ENCODE measurements at places on chromosomes 7 and 10.

GRCh38 chr7:74061840-74062539, 21.6 kb upstream of the LIMK1 start:
- DNase-seq = peak; percentile 66

GRCh38 chr10:99330347-99330924, 1.3 kb downstream of the CNNM1 start:
- no peak for DNase-seq

GRCh38 chr10:124288928-124289850, 129.5 kb downstream of the OAT start:
- no peak for DNase-seq

DNA sequence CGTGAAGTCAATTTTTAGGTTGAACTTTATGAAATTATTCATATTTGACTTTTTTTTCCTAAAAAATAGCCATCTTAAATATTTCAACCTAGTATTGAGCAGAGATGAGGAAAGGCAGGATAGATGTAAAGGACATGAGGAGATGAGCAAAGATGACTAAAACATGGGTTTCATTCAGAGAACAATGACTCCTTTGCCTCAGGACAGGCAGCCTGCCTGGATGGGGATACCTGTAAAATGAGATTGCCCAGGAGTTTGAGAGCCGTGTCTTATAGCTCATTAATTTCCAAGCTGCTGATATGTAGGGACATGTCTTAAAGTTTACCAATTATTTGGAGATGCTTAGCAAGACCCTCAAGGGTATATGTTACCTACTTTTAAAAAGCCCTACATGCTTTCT, 243.8 kb upstream of the MDFIC start:
- no peak for DNase-seq

- DNase-seq = no peak
Observed at GRCh38 chr7:101373812-101374614, 11.3 kb downstream of the COL26A1 start.

- DNase-seq = no peak
Observed at GRCh38 chr7:133985300-133985699, 141.8 kb upstream of the LRGUK start.

- DNase-seq = no peak
Observed at GRCh38 chr7:113125728-113126127, 7.4 kb upstream of the SMIM30 start.

DNA sequence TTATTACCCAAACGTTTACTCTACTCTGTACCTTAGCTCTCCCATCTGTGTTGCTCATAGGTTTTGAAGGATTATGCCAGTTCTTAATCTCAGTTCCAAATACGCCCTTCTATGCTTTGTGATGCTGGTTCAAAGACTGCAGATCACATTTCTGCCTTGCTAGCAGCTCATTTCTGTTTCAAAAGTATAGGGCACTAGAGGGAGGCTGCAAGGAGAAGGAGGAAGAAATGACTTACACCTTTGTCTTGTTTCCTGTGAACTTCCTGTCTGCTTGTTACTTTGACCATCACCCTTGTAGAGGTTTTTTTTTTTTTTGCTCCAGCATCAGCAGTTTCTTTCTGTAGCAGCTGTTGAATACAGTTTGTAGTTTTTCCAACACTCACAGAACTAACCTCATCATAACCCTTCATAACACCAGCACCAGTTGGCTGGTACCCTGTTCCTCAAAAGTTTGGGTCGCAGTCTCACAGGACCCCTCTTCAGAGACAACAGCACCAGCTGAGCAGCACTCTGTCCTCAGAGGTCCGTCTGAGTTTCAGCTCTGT, 16.5 kb downstream of the SLK start:
- no peak for DNase-seq

DNA sequence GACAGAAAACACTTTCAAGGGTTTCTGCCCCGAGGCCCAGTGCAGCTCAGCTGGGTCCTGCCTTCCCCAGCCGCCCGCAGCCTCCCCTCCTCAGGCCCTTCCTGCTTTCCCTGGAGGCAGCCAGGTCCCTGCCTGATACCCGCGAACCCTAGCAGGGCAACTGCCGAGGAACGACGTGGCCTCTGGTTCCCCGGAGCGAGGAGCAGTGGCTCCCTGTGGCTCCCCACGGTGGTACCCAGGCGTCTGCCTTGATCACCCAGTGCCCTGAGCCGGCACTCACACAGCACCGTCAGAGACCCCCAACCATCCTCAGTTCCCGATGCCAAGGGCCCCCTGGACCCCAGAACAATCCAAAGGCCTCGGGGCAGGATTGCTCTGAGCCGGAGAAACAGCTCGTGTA, 58.3 kb downstream of the CFAP46 start:
- DNase-seq = no peak

DNA sequence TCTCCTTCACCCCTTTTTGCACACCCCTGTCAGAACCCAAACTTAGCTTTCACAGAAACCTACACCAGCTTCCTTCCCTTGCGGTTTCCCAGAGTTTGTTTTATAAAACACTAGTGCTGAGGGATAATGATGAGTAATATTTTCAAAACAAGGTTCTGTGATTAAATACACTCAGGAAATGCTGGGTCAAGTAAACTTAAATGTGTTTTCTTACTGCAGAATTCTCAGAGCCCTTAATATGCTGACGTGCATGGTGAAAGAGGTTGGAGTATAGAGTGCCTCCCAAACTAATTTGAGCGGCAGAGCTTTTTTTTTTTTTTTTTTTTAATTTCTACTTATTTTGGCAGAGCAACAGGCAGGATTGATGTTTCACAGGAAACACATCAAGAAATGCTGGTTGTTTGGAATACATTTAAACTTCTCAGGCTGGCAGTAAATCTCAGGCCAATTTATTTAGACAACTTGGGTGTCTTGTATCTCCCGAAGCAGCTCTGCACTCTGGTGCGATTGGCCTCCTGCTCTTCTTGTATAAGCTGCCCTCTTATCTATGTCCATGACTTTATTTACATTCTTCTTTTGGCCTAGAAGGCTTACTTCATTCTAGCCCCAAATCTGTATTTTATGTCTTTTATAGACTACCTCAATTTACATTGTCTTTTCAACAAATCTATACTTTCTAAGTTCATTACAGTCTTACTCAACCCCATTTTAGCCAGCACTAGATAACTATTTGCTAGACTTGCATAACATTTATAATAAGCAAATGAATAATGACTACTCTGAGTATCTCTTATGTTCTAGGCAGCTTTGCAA, 165.4 kb downstream of the BMPER start:
- no peak for DNase-seq

DNA sequence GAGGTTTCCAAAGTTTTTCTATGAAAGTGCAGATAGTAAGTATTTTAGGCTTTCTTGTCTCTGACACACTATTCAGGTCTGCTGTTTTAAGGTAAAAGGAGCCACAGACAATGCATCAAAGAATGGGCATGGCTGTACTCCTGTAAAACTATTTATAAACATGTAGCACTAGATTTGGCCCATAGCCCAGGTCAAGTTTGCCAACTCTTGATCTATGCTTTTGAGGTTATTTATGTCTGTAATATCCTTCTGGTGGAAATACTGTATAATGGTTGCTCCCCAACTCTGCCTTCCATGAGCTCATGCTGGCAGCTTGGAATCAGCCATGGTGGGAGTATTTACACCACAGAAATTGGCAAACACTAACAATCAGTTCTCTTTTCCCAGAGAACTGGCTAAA, 244.6 kb downstream of the BUB3 start:
- DNase-seq = no peak

- no peak for DNase-seq
Observed at GRCh38 chr10:130713135-130713534, 576.9 kb downstream of the GLRX3 start.

DNA sequence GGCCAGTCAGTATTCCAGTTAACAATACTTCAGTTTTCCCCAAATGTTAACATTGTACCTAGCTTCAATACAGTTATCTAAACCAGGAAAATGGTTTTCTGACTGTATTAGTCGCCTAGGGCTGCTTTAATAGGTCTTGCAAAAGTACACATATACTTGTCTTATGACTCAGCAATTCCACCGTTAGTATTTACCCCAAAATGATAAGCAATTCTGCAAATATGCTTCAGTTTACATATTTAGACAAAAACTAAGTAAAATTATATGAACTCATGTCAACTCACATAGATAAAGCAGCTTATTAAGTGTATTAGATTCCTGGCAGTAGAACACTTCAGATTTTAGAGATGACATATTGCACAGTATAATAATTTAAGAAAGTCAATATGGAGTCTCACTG, 363.3 kb downstream of the ARL4A start:
- no peak for DNase-seq

DNA sequence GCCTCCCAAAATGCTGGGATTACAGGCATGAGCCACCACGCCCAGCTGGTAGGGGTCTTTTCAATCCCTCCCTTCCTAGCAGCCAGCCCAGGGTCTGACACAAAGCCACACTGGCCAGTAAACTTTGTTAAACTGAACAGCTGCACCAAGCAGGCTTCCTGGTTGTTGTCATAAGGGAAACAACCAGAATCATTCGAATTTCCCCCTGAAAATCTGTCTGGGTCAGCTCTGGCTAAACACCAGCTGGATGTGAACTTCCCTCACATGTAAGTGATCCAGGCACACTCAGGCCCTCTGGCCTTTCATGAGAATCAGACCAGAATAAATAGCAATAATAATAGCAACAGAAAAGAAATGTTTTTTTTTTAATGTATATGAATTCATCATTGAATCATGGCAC, 7.4 kb downstream of the IMPDH1 start:
- DNase-seq = no peak

GRCh38 chr7:102125127-102125596, 161.5 kb upstream of the SH2B2 start:
- peak; percentile 9 for DNase-seq

GRCh38 chr10:108631332-108631731, 1292.0 kb downstream of the XPNPEP1 start:
- no peak for DNase-seq

DNA sequence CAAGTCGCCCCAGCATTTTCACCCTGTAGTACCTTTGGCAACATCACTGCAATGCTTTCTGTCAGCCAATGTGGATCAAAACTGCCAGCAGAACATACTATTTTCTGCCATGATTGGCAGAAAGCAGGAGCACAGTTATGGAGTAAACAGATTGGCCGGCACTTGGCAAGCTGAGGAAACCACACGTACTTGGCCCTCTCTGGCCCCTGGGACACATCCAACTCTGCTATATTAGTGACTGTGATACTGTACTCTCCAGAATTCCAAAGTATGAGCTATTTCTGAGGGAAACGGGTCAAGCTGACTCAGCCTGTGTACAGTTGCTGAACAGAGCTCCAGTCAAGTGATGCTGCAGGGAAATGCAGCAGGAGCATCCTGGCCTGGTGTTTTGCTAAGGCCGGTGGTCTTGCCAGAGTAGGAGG, 39.8 kb upstream of the LANCL2 start:
- no peak for DNase-seq

- DNase-seq = no peak
Observed at GRCh38 chr10:7512487-7512886, 101.7 kb upstream of the SFMBT2 start.

DNA sequence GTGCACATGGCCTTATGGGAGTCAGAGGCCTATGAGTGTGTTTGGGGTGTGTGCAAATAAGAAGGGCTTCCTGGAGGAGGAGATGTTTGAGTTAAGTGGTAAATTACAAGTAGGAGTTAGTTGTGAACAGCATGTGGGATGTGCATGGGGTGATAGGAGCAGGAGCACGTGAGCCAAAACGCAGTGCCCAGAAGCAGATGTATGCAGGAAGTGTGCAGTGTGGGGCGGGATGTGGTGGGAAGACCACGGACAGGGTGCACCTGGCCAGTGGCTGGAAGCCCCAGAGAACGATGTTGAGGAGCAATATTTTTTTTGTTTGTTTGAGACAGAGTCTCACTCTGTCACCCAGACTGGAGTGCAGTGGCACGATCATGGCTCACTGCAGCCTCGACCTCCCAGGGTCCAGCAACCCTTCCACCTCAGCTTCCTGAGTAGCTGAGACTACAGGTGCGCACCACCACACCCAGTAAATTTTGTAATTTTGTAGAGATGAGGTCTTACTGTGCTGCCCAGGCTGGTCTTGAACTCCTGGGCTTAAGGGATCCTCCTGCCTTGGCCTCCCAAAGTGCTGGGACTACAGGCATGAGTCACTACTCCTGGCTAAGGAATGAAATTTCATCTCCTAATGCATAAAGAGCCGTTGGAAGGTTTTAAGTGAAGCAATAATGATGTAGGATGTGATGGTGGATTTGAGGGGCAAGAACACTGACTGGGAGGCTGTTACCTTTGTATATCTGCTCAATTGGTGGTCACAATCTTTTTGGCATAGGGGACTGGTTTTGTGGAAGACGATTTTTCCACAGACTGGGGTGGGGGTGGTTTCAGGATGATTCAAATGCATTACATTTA, 78.4 kb downstream of the LYZL2 start:
- no peak for DNase-seq
